ENCODE measurements at places on chromosomes 11 and 22.
A peak's percentile ranks its signal among the peaks of the same experiment; 100 is the strongest.

DNA sequence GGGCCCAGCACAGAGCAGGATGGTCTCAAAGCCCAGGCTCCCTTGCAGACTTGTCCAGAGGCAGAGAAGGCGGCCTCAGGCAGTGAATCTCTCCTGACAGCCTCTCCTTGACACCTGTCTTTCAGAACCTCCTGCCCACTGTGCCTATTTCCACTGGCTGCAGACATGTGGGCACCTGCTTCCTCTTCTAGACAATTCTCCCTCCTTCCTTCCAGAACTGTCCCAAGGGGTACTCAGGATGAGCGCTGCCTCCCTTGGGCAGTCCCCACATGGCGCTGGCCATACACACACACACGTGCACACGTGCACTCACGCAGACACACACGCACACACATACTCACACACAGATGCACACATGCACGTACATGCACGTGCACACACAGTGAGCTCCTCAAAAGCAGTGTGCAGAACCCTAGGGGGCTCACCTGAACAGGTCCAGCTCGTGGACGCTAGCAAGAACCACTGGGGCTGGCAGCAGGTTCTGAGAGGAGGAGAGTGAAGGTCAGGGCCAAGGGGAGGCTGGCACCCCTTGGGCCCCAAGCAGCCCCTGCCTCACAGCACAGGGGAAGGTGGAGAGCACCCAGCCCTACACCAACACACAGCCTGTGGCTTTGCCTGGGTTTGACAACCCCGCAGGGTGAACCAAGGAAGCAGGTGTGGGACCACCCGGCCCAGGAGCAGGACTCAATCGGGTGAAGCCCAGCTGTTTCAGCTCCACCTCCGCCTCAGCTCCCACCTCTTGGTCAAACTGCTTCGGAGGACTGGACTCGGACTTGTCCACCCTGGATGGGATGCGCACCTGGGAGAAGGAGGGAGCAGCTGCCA lies 8.1 kb upstream of the PLXNB2 start:
- DNase-seq, result no peak

- DNase-seq, result no peak
Observed at GRCh38 chr11:67320011-67320410, 16.7 kb downstream of the SSH3 start.

DNA sequence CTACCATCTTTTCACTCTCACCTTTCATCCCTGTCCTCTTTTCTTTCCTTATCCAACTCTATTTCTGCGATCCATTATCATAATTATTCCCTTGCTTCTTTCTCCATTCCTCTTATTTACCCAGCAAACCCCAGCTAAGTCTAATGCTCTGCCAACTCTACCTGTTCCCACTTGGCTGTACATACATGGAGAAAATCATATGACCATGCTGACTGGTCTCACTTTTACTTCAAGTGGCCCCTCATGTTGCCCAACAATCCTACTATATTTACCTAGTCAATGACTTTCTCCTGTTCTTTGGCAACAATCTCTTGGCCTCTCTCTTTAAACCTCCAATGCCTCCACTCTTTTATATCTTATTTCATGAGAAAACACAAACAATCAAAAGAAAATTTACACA lies 94.1 kb downstream of the USP35 start:
- DNase-seq, result no peak

GRCh38 chr11:105156231-105156630 lies 16.7 kb upstream of the CARD18 start:
- DNase-seq, result no peak

GRCh38 chr11:91158891-91159537 lies 936.2 kb upstream of the CHORDC1 start:
- no peak for DNase-seq

DNA sequence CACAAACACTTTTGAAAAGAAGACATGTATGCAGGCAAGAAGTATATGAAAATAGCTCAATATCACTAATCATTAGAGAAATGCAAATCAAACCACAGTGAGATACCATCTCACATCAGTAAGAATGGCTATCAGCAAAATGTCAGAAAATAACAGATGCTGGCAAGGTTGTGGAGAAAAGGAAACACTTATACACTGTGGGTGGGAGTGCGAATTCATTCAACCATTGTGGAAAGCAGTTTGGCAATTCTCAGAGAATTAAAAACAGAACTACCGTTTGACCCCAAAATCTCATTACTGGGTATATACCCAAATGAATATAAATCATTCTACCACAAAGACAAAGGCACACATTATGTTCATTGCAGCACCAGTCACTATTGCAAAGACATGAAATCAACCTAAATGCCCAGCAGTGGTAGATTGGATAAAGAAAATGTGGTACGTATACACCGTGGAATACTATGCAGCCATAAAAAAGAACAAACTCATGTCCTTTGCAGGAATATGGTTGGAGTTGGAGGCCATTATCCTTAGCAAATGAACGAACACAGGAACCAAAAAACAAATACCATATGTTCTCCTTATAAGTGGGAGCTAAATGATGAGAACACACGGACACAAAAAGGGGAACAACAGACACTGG lies 18.5 kb downstream of the MMP13 start:
- no peak for DNase-seq

- DNase-seq, result no peak
Observed at GRCh38 chr11:19691815-19692500, 20.7 kb upstream of the NAV2 start.

GRCh38 chr11:130858215-130858614 lies 58.1 kb downstream of the SNX19 start:
- no peak for DNase-seq

GRCh38 chr22:27580311-27580897 lies 221.2 kb downstream of the MN1 start:
- DNase-seq, result no peak

DNA sequence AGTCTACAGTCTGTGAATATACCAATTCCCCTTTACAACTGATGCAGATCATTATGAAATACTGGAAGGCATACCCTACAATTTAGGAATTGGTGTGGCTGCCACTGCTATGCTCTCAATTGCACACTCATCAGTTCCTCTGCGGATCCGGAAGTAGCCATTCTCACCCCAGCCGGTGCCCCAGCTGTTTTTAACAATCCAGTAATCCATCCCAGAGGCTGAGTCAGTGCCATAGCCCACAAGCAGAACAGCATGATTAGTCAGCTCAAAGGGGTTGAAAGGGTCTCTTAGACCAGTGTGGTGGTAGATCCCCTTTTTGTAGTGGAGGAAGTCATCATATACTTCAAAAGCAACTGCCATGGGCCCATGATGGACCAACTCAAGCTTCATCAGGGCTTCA lies 43.6 kb downstream of the CTSC start:
- no peak for DNase-seq

GRCh38 chr11:88281317-88281712 lies 56.2 kb downstream of the CTSC start:
- DNase-seq, result no peak

DNA sequence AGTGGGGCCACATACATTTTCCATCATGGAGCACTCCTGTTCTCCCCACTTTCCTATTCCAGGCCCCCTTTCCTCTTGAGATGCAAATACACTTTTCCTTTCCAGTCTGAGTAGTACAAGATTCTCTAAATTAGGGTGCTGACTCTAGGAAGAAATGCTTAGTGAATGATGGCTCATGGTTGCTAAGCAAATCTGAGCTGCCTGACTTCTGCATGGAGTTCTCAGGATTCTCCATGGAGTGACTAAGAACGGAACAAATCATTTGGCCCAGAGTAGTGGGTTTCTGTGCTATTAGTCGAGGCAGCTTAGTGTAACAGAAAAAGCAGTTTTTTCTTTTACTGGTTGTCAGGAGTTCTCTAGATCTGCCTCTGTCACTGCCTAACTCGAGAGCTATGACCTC lies 65.4 kb upstream of the NTM start:
- DNase-seq, result no peak

GRCh38 chr11:76598426-76598839 lies 72.1 kb downstream of the LRRC32 start:
- no peak for DNase-seq

- DNase-seq, result no peak
Observed at GRCh38 chr11:10304495-10305261, at the start of gene ADM. ADM (plus strand) TSS chr11:10305073; CDS start chr11:10305701, 628 bp downstream.

GRCh38 chr11:59550368-59550841 lies 39.1 kb downstream of the OR4D9 start:
- DNase-seq, result peak; percentile 67

DNA sequence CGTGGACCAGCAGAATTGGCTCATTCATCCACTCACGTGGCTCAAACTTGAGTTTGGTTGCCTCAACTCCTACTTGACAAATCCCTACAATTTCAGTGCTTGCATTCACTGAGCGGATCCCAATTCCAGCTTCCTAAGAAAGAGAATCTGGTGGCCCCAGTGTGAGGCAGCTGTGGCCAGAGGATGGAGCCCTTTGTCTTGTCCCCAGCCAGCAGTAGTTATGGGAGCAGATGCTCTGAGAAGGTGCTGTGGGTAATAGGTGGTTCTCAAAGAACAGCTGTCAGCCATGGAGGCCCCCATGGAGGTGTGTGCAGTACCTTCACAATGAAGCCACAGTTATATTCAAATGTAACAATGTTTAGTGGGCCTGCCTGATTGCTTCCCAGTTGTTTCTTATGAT lies 39.3 kb downstream of the KREMEN1 start:
- no peak for DNase-seq

DNA sequence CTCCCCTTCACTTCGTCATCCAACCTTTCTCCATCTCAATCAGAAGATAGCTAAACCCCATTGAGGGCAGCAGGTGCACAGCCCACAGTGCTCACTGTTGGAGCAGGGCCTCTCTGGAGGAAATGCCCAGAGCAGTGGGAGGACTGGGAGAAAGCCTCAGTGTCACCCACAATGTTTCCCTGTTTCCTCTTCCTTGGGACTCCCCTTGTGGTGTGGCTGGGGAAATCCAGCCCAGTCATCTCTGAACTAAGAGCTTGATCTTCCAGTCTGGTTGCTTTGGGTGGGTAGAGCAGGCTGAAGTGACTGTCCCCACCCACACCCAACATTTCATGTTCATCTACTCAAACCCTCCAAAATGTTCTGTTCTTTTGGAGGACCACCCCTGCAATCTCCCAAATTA lies 29.8 kb upstream of the EED start:
- no peak for DNase-seq

- DNase-seq, result no peak
Observed at GRCh38 chr11:62671236-62671607, 251 bp upstream of the UQCC3 start.

- no peak for DNase-seq
Observed at GRCh38 chr22:19823191-19823901, 31.3 kb downstream of the GNB1L start.

GRCh38 chr11:101617735-101618332 lies 34.0 kb upstream of the TRPC6 start:
- no peak for DNase-seq

DNA sequence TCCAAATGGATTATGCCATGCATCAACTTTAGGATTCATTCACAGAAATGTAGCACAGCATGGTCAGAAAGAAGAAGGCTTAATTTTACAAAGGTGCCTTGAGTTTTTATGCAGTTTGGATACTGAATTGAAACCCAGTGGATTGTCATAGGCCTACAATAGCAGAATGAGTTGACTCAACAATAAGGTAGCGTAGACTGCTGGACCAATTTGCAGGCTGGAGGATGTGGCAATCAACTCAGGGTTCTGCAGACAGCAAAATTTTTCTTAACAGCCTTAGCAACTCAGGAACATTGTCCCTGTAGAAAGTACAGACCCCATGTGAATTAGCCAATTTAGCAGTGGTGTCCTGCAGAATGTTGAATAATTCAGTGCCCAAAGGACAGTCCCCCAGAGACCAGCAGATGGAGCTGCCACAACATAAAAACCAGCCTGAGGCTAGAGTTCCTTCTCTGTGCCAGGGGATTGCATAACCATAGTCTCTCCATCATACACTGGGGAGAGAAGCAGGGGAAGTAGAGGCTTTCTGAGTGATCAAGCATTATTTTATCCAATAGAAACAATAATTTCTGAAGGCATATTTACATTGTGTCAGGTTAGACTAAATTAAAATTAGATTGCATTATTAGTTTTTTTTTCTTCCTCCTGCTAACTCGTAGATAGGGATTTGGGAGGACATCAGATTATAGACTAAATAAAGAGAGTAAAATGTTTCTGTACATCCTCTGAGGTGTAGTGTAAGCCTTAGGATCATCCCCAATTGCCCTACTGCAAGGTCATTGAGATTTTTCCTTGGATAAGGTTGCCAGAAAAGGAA lies 20.3 kb upstream of the MRPL17 start:
- DNase-seq, result no peak

- no peak for DNase-seq
Observed at GRCh38 chr11:73968356-73968966, 14.2 kb downstream of the UCP2 start.

DNA sequence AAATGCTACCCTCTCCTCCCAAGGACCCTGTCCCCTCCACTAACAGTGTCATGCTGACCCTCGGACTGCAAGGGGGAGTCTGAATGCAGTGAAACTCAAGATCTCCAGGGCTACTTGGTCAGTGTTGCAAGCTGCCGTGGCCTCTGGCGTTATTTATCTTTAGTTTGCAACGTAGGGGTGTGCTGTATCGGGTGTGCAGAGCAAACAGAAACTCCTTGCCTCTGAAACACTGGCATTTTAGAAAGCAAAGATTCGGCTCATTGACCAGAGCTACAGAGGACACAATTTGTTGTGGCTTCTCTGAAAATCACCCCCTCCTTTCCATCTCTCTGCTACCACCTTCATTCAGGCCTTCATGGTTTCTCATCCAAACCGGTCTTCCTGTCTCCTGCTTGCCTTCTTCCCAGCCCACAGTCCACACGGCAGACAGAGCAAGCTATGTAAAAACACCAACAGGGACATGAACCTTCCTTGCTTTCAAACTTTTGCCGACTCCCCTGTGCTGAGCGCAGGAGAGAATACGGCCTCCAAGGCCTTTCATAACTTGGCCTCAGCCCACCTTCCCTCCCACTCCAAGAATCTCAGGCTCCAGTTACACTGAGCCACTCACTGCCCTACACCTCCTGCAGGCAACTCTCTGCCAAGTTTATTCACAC lies 14.9 kb downstream of the FZD4 start:
- DNase-seq, result no peak

DNA sequence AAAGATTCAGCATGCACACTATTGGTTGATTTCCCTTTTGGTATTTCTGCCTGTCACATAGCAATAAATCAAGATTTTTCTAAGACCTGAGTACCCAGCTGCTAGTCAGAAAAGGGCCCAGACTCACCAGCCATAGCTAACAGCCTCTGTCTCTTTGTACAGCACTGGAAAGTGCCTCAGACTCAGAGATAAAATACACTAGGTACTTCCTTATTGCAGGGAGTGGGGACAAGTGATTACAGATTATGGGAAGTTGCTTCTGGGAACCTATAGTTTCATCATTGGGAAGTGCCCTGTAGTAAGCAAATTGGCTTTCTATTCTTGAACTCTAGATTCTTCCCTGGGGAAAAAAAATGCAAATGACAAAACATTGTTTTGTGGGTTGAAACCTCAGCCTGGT lies at the start of gene CASP5:
Gene CASP5 (minus strand): TSS at position 166 of the 400 bp plus-strand sequence. CDS start 32 bp downstream, at position 134.
- no peak for DNase-seq

- no peak for DNase-seq
Observed at GRCh38 chr11:111283945-111284481, 14.3 kb upstream of the POU2AF3 start.

GRCh38 chr11:27468995-27469695 lies 3.4 kb downstream of the LGR4 start:
- no peak for DNase-seq

GRCh38 chr11:64415996-64416728 lies 57.2 kb downstream of the RPS6KA4 start:
- no peak for DNase-seq
